ENCODE measurements at places on chromosomes 13 and 19.

DNA sequence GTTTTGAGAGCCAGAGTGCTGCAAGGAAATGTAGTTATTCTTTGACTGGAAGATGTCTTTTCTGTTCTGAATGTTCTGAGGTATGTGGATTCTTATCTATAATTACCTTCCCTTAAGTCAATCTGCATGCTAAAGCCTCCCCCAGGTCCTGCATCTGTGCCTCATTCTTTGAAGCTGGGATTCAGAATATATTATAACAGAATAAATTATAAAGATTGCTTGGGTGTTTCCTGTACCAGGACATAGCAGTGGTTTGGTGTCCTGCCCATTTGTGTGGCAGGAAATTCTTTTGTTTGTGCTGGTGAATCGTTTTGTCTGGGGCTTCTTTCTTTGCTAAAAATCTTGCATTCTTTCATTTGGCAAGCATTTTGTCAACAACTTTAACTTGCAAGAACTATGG lies 60.2 kb downstream of the ITGBL1 start:
- DNase-seq: no peak

DNA sequence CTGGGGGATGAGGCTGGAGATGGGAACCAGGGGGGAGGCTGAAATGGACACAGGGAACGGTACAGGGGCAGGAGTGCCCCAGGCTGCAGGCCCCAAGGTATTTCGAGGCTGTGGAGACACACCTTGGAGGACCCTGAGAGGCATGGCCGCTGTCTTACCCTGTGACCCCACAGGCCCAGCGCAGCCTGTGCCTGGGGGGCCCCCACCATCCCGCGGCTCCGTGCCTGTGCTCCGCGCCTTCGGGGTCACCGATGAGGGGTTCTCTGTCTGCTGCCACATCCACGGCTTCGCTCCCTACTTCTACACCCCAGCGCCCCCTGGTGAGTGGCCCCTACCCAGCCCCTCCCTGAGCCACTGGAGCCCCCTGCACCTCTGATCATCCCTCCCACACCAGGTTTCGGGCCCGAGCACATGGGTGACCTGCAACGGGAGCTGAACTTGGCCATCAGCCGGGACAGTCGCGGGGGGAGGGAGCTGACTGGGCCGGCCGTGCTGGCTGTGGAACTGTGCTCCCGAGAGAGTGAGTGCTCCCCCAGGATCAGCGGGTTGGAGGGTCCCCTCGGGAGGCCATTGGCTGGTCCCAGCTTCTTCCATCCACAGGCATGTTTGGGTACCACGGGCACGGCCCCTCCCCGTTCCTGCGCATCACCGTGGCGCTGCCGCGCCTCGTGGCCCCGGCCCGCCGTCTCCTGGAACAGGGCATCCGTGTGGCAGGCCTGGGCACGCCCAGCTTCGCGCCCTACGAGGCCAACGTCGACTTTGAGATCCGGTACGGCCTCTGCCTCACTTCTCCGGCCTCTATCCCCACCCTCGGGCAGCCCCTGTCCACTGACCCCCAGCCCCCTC lies 16.9 kb upstream of the SPIB start:
- DNase-seq: no peak

DNA sequence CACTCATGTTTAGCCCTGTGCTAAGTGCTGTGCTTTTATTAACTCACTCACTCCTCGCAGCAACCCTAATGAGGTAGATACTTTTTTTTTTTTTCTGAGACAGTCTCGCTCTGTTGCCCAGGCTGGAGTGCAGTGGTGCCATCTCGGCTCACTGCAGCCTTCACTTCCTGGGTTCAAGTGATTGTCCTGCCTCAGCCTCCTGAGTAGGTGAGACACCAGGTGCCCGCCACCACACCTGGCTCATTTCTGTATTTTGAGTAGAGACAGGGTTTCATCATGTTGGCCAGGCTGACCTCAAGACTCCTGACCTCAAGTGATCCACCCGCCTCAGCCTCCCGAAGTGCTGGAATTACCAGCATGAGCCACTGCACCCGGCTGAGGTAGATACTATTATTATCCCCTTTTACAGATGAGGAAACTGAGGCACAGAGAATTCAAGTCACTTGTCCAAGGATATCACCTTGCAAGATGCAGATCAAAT lies 2.5 kb downstream of the ITPKC start:
- DNase-seq: no peak

- no peak for DNase-seq
Observed at GRCh38 chr13:83547043-83547442, 335.2 kb downstream of the SLITRK1 start.

DNA sequence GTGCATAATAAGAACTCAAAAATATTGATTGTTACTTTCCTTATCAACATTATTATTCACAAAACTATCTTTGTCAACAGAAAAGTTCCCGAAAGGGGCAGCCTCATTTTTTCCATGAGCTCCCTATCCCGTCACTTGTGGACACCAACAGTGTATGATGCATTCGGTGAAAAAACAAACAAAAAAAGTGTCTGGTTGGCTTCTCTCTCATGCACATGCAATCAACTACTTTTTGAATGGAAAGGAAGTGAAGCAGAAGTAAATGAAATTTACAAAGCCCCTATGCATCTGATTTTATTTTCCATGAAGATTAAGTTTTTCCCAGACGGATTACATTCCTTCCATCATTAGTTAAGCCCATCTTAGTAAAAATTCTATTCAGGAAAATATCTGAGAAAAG lies 526.9 kb downstream of the RFC3 start:
- no peak for DNase-seq

DNA sequence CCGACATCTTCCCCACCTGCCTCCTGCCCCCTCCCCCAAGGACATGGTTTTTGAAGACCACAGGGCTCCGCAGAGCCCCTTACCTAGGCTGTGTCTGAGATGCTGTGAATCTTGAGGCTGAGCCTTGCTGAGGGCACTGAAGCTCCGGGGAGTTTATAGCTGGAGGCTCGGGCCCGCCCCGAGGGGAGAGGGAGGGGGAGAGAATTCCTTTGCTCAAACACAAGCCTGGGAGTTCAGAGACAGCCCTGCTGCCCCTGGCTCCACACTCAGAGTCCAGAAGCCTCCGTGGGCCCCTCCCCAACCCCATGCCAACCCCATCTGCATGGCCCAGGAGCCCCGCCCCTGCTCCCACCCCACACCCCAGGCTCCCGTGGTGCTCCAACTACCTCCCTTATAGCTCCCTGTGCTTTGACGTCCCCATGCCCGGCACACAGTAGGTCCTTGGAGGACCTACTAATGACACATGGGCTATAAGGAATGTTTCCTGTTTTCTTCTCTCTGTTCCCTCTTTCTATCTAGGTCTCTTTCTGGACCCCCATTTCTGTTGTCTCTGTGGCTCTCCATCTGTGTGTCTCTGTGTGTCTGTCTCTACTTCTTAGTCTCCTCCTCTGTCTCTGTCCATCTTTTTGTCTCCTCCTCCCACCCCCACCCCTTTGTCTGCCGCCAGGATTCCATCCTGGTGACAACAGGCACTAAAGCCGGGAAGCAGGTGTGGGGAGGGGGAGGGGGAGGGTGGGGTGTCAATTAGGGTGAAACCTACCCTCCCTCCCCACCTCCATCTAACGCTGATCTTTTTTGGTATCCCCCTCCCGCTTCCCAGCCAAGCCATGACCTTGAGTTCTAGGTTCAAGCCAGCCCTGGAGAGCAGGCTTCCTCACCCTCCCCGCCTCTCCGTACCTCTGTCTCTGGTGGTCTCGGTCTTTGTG lies at the start of gene TNNT1:
TNNT1 (minus strand) TSS at position 129 of the 926 bp plus-strand sequence. CDS start 2,049 bp downstream, outside the sequence.
- DNase-seq: no peak

DNA sequence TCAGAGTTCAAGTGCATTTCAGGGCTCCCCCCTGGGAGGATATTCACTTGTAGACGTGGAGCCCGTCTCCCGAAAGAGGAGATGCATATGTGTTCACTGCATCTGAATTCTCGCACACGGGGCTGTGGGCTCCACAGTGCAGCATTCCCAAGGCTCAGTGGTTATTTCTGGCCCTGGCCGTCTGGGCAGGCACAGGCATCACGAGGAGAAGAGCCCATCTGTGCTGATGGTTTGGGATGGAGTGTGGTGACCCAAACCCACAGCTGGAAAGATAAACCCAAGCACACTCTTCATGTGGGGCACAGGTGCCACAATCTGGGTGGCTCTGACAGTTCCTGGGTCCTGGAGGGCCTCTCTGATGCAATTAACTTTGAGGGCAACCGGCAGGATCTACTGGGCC lies 242.1 kb downstream of the TSHZ3 start:
- DNase-seq: no peak

DNA sequence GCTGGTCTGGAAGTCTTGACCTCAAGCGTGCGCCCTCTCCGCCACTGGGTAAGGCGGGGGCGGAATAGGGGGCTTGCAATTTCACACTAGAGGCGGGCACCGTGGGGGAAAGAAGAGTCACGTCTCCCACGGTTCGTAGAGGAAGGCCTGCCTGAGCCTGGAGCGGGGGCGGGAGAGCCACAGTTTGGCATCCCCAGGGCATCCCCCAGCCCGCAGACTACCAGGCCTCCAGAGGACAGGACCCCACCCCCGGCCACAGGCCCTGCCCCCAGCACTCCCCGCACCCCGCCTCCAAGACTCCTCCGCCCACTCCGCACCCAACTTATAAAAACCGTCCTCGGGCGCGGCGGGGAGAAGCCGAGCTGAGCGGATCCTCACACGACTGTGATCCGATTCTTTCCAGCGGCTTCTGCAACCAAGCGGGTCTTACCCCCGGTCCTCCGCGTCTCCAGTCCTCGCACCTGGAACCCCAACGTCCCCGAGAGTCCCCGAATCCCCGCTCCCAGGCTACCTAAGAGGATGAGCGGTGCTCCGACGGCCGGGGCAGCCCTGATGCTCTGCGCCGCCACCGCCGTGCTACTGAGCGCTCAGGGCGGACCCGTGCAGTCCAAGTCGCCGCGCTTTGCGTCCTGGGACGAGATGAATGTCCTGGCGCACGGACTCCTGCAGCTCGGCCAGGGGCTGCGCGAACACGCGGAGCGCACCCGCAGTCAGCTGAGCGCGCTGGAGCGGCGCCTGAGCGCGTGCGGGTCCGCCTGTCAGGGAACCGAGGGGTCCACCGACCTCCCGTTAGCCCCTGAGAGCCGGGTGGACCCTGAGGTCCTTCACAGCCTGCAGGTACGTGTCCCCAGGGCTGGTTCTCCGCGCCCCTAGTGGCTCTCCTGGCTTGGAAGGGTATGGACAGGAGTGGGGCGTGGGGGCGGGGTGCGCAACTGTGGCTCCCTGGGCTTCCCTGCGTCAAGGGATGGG lies at the start of gene ANGPTL4:
ANGPTL4 (plus strand) TSS at position 353 of the 969 bp plus-strand sequence; CDS start at position 520, 167 bp downstream.
- peak; percentile 73 for DNase-seq

DNA sequence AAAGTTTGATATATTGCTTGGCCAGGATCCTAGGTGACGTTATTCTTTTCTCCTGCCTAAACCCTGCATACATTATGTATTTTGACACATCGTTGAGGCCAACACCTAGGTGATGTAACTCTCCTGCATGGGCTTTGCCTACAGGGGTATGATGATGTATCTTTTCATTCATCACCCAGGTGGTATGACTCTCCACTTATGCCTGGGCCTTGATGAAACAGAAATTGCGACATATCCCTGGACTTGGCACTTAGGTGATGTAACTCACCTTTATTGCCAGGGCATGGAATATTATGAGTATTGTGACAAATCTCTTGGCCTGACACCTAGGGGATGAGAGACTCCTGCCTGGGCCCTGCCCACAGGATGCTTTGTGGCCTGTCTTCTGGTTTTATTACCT lies 18.5 kb upstream of the ZNF681 start:
- DNase-seq: no peak

- DNase-seq: no peak
Observed at GRCh38 chr13:47723898-47724297, 277.2 kb downstream of the SUCLA2 start.

DNA sequence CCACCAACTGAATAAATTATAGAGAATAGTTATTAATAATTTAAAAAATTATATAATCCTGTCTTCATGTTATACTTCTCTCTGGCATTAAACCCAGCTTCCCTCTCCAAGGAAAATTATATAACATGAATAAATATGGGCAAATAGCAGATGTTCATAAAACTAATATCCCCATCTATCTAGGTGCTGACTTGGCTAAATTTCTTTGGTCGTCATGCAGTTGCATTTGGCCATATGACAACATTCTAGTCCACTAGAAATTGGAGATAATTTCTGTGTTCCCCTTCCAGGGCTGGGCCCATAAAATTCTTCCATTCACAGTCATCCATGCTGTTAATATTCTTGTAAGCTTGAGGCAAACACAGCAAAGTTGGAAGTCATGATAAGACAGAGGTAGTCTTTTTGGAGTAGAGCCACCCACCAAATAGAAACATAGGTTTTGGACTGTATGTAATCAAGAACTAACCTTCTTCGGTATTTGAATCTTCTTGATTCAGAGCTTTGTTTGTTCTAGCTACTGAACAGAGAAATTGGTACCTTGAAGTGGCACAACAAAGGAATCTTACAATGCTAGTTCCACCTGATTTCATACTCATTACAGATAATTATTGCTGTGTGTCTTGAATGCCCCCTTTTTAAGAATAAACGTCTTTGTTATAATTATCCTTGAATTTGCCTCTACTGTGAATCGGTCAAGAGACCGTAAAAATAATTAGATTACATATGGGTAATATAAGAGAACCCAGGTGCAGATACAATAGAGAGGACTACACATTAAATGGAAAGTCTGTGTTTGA lies 678.5 kb upstream of the PCDH20 start:
- DNase-seq: no peak

DNA sequence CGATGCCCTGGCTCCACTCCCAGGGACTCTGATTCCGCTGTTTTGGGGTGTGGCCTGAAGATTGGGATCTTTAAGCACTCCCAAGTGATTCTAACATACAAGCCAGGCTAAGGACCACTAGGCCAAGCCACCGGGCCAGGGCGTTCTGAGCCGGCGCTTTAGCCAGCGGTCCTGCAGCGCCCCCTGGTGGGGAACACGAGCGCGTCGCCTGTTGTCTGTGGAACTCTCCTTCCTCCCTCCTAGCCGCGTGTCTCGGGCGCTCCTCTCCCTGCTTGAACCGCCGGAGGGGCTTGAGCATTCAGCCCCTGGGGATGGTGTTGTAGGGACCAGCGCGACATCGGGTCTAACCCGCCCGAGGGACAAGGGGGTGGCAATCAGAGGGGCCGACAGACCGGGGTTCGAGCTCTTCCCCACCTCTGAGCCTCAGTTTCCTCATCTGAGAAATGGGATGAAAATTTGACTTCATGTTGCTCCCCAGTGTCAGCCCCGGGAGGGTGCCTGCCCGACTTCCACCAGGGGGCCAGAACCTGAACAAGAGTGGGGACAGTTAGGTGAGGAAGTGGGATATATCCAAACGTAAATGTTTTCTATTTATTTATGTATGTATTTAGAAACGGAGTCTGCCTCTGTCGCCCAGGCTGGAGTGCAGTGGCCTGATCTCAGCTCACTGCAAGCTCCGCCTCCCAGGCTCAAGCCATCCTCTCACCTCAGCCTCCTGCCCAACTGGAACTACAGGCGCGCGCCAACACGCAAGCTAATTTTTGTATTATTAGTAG lies 18.0 kb upstream of the PNMA8B start:
- peak; percentile 74 for DNase-seq

GRCh38 chr13:66312312-66313087 lies 917.6 kb downstream of the PCDH9 start:
- no peak for DNase-seq
